ENCODE measurements at places on chromosomes 1 and 21.

DNA sequence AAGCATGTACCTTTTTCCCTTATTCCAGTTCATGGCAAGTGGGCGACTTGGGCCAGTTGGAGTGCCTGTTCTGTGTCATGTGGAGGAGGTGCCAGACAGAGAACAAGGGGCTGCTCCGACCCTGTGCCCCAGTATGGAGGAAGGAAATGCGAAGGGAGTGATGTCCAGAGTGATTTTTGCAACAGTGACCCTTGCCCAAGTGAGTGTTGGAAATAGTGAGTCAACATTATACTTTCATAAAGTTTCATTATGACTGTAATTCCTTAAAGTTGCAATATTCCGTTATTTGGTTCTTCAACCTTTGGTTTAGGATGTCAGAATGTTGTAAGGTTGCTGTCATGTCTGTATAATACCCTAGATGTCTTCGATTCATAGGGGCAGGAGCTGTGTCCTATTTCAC is 230.5 kb downstream of the TPR start:
- no peak for DNase-seq

- no peak for DNase-seq
Measured at GRCh38 chr1:73813716-73814115, 384.3 kb downstream of the LRRIQ3 start.

DNA sequence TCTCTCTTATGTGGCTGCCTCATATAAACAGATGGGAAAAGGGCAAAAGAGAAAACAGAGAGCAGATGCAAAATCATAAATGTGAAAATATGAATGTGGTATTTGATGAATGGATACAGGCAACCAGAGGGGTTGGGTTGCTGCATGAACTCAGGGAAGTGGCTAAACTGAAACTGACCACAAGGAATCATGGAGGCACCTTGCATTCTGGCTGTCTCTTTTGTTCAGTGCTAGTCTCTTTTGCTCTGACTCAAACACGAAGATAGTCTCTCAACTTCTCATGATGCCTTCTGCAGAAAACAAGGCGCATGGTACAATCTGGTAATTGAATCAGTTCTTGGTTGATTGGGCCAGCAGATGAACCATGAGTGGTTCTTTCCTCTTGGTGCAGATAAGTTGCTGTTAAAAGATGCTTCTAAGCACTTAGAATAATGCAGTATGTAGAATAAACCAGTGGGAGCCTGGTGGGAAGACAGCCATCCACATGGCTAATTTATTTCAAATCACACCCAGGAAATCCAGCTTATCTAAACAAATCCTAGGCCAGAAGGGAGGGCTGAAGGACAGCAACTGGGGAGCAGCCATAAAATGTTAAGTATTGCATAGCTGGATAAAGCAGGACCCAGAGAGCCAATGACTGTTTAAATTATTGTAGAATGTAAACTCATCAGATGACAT is 64.2 kb downstream of the HLX start:
- DNase-seq = no peak

- DNase-seq = no peak
Measured at GRCh38 chr1:40989066-40989465, 9.6 kb downstream of the CTPS1 start.

- no peak for DNase-seq
Measured at GRCh38 chr1:33257207-33257771, 997 bp downstream of the ZNF362 start.

DNA sequence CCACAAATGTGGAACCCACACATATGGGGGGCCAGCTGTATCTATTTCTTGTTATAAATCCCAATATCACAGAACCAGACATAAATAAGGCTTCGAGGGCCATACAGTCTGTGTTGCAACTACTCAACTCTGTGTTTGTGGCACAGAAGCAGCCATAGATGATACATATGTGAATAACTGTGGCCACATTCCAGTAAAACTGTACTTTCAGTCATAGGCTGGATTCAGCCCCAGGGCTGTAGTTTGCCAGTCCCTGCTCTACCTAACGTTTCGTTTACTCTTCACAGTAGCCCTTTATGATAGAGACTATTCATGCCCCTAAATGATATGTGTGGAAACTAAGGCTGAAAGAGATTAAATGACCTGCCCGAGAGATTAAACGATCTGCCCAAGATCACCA is 48.7 kb downstream of the FHAD1 start:
- no peak for DNase-seq

DNA sequence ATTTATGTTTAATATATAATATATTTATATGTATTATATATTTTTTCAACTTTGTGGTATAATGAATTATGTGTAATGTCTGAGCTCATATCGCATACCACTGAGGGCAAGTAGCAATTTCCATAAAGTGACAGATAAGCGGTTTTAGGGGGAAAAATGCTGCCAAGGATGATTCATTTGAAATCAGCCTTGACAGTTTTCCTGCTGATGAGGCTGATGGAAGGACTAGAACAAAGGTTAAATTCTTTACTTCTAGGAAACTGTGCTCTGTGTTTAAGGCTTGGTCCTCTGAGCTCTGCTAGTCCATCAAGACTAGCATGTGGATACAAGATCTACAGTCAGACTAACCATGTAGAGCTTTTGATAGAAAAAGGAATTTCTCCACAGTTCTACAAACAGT is 19.3 kb upstream of the DDAH1 start:
- DNase-seq = no peak

DNA sequence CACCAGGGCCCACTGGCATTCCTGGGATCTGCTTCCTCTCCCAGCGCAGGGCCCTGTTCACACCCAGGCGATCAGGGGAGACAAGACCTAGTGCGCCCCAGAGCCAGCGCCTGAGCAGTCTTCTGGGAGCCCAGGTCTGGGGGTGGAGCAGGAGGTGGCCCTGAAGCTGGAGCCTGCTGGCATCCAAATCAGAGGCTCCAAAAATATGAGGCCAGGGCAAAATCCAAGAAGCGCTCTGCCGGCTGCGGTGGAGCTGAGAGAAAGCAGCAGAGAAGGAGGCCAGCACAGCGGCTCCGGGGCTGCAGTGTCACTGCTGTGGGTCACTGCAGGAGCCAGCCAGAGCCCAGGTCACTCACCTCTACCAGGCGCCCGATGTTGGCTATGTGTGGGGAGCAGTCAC is 32.7 kb downstream of the SLC66A1 start:
- DNase-seq = no peak

- no peak for DNase-seq
Measured at GRCh38 chr1:53182716-53183094, 13.9 kb upstream of the CPT2 start.

DNA sequence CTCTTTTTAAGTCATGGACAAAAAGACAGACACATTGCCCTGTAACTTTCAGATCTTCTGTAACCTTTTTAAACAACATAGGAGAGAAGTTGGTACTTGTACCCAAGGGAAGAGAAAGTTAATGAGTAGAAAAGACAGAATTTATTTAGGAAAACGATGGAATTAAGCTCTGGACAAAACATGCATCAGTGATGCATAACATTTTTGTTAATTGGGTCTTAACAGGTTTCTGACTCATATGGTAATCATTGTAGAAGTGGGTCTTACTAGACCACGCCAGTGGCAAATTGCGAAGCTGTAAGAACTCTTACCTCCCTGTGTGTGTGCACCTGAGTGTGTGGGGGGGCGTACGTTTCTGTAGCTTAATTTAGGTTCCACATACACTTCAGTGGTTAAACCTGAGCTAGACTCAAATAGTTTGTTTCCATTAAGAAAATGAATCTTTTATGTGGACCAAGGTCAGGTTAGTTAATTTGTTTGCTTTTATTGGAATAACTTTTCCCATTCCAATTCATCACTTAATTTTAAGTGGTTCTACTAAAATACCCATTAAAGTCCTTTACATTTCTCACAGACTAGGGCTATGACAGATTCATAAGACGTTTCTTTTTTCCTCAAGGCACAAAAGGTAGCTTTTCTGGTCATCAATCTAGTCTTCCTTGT is 48.1 kb downstream of the NFIA start:
- DNase-seq = no peak

DNA sequence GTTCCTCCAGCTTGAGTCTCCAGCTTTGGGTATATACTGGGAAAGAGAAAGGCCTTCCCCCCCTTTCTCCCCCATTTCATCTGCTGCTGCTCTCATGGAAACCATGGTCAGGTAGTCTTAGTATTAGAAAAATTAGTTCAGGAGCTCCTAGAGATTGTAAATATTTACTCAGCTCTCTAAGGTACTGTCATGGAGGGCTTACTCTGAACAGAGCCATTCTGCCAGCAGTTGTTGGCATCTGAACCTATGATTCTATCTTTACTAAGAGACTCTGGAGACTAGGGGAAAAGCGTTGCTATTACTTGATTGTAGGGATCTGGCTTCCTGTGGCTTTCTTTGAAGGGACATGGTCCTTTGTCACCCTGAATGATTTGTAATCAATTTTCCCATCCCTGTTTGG is 6.1 kb downstream of the INTS3 start:
- DNase-seq = no peak

DNA sequence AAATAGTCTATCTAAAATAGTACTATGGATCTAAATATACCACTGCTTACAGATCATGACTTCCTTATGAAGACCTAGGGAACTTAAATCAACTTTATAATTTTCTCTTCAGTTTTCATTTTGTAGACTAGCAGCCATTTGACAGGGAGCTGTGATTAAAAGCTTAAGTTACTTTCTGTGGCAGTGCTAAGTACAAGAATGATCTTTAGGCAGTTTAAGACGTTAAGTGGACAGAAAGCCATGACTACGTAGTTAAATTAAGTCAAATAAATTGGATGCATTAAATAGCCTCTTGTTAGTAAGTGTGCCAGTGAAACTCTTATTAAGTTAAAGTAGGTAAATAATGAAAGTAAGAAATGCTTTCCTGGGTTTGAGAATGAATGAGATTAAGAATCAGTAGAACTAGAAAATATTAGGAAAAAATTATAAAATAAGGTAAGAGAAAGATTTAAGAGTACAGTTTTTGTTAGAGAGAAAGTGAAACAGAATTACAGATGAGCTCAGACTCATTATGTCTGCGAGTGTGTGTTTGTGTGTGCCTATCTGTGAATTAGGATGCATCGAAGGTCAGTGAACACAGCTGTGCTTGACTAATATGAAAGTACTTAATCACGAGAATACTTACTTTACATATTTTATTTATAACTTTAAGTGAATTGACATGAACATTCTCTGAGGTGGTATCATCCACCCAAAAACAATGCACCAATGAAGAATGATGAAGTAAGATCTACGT is 336.9 kb downstream of the KCNT2 start:
- no peak for DNase-seq

- DNase-seq = no peak
Measured at GRCh38 chr1:77847621-77848080, 40.8 kb upstream of the NEXN start.

GRCh38 chr1:5456090-5456811 is 536.0 kb downstream of the NPHP4 start:
- no peak for DNase-seq

- no peak for DNase-seq
Measured at GRCh38 chr1:18994381-18994780, 37.9 kb upstream of the IFFO2 start.

DNA sequence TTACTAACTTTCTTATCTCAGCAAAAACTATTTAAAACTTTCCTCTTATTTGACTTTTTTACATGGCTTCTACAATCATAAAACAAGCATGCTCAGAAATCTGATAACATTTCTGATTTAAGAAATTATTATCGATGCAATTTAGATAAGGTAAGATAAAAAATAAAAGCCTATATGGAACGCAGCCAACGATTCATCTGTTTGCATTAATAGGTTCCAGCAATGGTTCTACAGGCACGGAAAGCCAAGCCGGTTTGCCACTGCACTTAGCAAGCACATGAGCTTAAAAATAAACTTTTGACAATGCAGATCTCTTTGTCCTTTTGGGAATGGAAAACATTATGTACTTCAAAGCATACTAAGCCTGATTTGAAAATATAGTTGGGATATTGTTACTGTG is 77.5 kb upstream of the KCNK2 start:
- no peak for DNase-seq

DNA sequence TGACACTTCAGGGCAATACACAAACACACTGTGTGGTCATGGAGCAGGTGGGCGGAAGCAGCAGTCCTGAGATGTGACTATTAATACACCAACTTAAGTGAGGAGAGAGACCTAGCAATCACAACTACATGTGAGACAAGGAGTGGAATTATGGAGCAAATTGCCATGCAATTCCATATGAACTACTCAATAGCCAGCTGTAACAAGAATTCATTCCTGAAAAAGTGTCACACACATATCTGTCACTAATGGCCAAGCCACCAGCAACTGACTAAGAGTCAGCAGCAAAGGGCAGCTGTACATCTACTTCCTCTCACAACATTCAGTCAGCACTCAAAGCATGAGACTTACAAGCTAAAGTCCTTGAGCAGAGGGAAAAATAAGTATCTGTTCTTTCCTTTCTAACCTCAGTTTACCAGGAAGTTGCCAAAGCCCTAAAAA is 46.2 kb downstream of the GPR3 start:
- no peak for DNase-seq

- DNase-seq = no peak
Measured at GRCh38 chr1:63569640-63570316, 23.4 kb upstream of the PGM1 start.

GRCh38 chr1:110136911-110137310 is 13.4 kb upstream of the SLC6A17 start:
- DNase-seq = no peak

- DNase-seq = no peak
Measured at GRCh38 chr1:208437401-208437800, 193.2 kb upstream of the PLXNA2 start.

GRCh38 chr1:85195703-85196102 is 5.1 kb downstream of the SYDE2 start:
- no peak for DNase-seq

DNA sequence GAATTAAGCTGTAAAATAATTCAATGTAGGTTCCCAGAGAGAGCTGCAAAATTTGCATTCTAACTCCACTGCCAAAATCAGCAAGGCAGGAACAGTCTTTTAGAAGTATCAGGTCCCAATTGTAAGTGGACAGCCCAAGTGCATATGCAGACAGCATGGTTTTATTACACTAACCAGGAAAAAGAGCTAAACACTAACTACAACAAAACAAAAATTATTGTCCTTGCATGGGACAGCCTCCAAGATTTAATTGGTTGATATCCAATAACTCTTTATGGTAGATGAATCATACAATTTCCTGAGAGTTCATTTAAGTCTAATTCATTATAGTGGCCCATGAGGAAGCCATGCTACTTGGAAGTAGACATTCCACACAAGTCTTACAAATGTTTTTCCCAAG is 154.3 kb upstream of the ZNF648 start:
- no peak for DNase-seq

DNA sequence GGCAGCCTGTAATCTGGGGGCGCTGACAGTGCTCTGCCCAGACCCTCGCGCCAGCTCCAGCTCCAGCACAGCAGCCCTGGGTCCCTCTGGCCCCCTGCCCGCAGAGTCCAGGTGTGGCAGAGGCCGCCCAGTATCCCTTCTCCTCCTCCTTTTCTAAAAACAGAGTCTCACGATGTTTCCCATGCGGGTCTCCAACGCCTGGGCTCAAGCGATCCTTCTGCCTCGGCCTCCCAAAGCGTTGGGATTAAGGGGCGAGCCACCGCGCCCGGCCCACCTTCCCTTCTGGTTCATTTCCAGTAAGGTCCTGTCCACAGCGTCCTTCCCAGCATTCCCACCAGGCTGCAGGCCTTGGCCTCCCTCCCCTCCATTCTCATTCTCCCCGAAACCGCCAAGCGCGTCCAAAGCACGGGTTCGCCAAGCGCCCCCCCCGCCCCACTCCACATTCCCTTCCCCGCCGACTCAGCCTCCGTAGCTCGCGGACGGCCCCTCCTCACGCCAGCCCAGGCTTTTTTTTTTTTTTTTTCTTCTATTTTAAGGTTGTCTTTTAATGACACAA is 2.0 kb upstream of the PCBP3 start:
- no peak for DNase-seq

GRCh38 chr1:217861658-217862057 is 230.5 kb downstream of the SPATA17 start:
- no peak for DNase-seq

All from activated CD4-positive, CD25-positive, alpha-beta regulatory T cell treated with anti-CD3 and anti-CD28 coated beads, Interleukin-2, amount 50 U/mL, for 16 hours (primary cell).